ENCODE measurements at places on chromosomes 4 and X.

- no peak for DNase-seq
Observed at GRCh38 chr4:151356510-151356909, 31.1 kb upstream of the SH3D19 start.

GRCh38 chrX:105650986-105651385, 171.4 kb upstream of the NRK start:
- no peak for DNase-seq

DNA sequence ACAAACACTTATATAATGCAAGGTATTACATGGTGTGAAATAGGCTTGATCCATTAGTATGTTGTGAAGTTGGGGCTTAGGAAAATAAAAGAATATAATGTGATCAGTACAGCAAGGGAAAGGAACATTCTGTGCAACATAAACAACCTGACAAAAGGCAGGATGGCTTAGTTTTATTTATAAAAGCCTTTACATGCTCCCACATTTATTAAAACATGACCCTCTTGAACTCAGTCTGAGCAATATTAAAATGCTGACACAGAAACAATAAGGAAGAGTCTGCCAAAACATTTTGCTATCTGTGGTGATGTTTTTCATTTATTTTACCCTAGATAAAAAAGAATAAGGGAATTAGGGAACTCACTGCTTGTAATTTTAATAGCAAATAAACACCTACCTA, 519.7 kb downstream of the PCDH7 start:
- no peak for DNase-seq

- DNase-seq: no peak
Observed at GRCh38 chr4:2259541-2260343, 2.2 kb downstream of the MXD4 start.

- no peak for DNase-seq
Observed at GRCh38 chr4:168272488-168272887, 46.1 kb downstream of the DDX60 start.

DNA sequence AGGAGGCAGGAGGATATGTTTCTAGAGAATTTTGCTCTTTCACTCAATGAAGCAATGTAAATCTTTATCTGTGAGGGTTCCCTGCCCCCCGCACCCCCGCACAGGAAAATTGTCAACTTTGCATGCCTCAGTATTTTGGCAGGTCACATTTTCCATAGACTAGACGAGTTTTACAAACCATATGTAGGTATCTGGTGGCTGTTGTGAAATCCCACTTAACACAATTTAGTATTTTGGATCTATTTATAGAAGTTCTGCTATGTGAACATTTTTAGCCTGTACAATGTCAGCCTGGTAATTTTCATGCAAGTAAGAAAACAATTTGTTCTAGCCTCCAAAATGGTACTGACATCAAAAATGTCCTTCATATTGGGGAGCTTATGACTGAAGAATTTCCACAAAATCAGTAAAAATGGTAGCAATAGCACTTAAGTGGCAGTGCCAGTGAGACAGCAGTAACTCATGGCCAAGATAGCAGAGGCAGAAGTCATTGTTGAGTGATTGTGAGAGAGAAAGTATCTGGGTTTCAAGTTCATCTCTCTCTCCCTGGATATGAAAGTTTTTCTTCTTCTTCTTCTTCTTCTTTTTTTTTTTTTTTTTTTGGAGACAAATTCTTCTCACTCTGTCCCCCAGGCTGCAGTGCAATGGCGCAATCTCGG, 12.4 kb upstream of the FRYL start:
- DNase-seq: no peak

GRCh38 chr4:74413265-74413664, 31.7 kb upstream of the AREG start:
- DNase-seq: no peak

DNA sequence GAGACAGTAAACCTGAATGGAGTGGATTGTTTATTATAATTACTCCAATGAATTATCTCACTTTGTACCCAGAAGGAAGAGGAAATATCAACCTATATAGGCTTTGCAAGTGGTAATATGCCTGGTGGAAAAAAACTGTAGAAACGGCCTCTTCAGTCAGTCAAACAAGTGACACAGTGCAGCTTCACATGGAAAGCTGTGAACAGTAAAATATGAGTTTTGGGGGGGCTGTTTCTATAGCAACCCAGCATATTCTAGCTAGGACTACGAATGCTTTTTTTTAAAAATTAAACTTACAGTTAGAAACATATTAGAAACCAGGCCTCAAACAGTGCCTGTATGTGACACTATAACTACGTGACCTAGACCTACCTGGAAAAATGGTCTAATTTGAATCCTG, 150.1 kb downstream of the PPP1R2C start:
- DNase-seq: no peak

- DNase-seq: no peak
Observed at GRCh38 chr4:140640150-140640748, 71.5 kb upstream of the UCP1 start.

DNA sequence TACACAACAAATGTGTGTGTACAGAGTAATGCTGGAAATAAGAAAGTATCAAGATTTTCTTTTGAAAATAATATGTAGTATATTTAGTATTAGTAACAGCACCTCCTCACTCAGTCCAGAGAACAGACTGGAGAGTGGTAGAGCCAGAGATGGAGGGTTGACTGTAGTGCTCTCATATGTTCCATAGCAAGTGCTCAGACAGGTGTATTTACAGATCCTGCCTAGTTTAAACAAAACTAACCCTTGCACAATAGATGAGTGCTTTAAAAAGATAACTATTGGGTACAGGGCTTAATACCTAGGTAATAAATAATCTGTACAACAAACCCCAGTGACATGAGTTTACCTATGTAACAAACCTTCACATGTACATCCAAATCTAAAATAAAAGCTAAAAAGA, 381.0 kb upstream of the EMCN start:
- no peak for DNase-seq

All from DMS79 treated with DMSO at 0.1 percent for 48 hours (cell line).